Naive thymus-derived CD4-positive, alpha-beta T cell (primary cell): ENCODE measurements at places on chromosomes 4 and X. TPM values are rescaled to one million over a fixed set of nuclear protein-coding genes. Genes with fewer than 3 reads are reported as not detected.

GRPR gene
- 0.16 TPM for total RNA-seq

DNA sequence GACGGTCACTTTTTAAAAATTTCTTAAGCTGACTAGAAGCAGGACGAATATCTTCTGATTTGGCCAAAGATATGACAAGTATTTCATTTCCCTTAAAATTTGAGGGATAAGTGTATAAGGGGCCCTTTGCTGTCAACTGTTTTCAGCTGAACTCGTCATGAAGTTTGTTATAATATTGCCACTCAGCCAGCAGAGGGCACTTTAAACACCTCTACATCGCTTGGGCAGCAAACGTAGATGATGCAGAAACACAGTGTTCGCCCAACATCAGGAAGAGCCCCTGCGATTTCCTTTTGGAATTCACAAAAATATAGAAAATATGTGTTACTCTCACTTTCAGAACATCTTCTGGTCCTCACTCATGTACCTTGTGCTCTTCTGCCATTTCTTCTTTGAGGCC lies 435.7 kb upstream of the FMR1 start:
- DNase-seq: no peak

TKTL1 gene
- 3.2 TPM for total RNA-seq

IL3RA gene
- 23.7 TPM for total RNA-seq

DNA sequence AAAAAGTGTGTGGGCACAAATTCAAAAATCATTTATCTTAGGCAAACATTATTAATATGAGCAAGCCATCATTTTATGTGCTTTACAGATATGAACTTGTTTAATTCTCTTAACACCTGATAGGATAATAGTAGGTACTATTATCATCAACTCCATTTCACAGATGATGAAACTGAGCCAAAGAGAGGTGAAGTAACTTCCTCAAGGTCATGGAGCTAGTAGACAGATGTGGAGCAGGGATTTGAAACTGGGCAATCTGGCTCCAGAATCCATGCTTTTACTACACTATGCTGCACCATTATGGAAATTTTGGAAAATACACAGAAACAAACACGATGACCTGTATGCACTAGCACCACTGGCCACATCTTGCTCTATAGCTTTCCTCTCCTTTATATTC lies 1.0 kb upstream of the PIN4 start:
- DNase-seq: no peak

PARM1 gene
- not detected for total RNA-seq

IBSP gene
- not detected for total RNA-seq

GRCh38 chrX:44432641-44433040 lies 89.2 kb upstream of the EFHC2 start:
- DNase-seq: peak; percentile 3

XAGE1A gene
- not detected for total RNA-seq

GRCh38 chrX:7351926-7352325 lies 204.0 kb upstream of the PUDP start:
- no peak for DNase-seq

GRCh38 chr4:48752726-48753125 lies 27.4 kb downstream of the FRYL start:
- DNase-seq: no peak

- no peak for DNase-seq
These were observed 10.3 kb downstream of the PAGE2 start for GRCh38 chrX:55099162-55099561.

- DNase-seq: peak; percentile 8
These were observed 63.3 kb upstream of the CCDC160 start for GRCh38 chrX:134173541-134174272.

GRCh38 chrX:110536816-110537215 lies 178.2 kb downstream of the RTL9 start:
- DNase-seq: no peak

GYPB gene
- not detected for total RNA-seq

DCTD gene
- total RNA-seq: 68.9 and 78.1 TPM in 2 replicates

DNA sequence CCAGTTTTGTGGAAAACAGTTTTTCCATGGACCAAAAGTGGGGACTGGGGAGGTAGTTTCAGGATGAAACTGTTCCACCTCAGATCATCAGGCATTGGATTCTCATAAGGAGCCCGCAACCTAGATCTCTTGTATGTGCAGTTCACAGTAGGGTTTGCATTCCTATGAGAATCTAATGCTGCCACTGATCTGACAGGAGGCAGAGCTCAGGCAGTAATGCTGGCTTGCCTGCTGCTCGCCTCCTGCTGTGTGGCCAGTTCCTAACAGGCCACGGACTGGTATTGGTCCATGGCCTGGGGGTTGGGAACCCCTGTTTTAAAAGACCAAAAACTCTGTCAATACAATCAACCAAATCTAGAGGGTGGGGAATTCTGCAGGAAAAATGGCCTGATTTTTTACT lies 100.0 kb upstream of the EOLA2 start:
- DNase-seq: no peak

GRCh38 chrX:40094041-40094899 lies 3.5 kb downstream of the BCOR start:
- DNase-seq: peak; percentile 25

DNA sequence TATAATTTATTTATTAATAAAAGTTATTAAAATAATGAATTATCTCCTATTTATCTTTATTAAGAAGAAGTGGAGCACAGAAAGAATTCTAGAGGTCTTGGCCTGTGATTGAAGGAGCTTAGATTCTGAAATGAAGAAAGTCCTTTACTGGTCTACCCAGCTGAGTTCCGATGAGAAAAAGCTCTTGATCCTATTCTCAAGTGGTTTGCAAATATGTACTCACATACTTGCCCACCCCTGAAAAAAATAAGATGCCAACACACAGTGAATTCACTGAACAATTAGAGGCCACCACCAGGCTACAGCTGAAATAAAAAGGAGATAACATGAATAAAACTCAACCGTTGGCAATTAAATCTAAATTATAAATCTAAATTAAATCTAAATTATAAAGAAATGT lies 253.4 kb downstream of the MAPK10 start:
- DNase-seq: no peak

DNA sequence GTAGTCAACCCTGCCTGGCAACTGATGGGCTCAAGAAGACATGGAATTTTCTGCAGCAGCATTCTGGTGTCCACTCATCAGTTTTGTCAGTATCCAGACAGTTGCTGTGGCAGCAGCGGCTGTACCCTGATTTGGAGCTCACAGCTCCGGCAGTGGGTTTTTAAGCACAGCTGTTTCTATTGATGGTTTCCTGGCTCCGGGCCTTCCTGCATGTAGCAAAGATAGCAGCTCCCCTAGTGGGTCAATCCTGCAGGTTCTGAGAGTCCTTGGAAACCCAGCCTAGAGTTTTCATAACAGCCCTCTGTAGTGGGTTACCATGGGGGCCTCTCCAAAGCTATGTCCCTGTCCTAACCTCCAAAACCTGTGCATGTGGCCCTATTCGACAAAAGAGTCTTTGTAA lies 84.0 kb upstream of the ATP6AP2 start:
- DNase-seq: no peak

- DNase-seq: no peak
These were observed 1052.1 kb upstream of the PCDH10 start for GRCh38 chr4:132097041-132097440.

ARMCX1 gene
- 1.2 TPM for total RNA-seq

DNA sequence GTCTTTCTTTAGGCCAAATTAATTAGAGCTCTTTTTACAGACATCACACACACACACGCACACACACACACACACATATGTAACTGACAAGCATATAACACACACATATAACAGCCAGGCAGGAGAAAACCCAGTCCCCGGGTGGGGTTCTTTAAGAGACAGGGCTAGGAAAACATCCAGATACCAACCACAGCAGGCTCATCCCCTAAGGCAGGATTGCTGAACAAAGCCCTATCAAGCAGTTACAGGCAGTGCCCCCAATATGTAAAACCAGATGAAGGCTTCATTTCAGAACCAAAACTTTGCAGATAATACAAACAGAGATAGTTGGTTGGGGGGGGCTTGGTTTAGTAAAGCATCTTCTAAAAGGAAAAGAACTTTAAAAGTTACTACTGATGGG lies 18.0 kb upstream of the FAM47E start:
- DNase-seq: no peak

DNA sequence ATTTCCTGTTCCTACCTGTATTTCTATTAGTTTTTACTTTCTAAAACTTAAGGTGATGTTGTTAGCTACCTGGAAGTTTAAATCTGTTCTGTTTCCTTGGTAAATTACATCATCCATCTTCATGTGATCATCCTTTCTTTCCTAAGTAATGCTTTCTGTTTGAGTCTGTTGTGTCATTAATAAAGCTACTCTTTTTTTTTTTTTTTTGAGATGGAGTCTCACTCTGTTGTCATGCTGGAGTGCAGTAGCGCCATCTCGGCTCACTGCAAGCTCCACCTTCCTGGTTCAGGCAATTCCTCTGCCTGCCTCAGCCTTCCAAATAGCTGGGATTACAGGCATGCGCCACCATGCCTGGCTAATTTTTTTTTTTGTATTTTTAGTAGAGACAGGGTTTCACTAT lies 73.3 kb downstream of the FIP1L1 start:
- no peak for DNase-seq

TRO gene
- total RNA-seq: 1.4 and 1.6 TPM in 2 replicates

GRCh38 chrX:47815901-47816845 lies 20.5 kb upstream of the ZNF81 start:
- no peak for DNase-seq

DNA sequence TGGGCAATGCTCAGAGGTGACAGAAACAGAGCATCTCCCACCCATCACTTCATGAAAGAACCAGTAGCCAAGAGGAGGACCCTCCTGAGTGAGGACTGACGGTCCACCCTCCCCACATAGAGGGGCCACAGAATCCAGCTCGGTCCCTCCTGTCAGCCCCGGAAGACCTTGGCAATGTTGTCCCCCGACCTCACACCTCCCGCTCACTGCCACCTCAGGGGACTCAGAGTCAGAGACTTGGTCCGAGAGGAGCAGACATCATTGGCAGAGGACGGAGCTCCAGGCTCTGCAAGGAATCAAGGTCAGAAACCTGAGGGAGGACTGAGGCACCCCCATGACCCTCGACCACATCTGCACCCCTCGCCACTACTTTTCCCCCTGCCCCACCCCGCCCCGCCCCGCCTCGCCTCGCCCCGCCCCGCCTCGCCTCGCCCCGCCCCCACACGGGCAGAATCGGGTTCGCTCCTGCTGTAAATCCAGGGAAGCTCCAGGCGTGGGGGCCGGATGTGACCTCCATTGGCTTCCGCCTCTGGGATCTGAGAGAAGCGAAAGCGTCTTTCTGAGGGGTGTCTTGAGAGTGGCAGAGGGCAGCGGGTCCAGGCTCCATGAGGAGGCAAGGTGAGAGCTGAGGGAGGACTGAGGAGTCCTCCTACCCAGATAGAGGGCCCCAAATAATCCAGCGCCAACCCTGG lies at the start of gene MAGEA11:
TSS of gene MAGEA11 (plus strand) at position 516 of the 692 bp plus-strand sequence. CDS start 1,100 bp downstream, outside the sequence.
- DNase-seq: no peak

ARHGAP36 gene
- not detected for total RNA-seq

GRCh38 chr4:113952452-113953029 lies 26.9 kb downstream of the ARSJ start:
- peak; percentile 33 for DNase-seq
